K562 (cell line): ENCODE measurements at places on chromosomes 11 and 22. TPM values are rescaled to one million over a fixed set of nuclear protein-coding genes. Genes with fewer than 3 reads are reported as not detected.

MOGAT2 gene
- total RNA-seq, result 0.09 TPM in 1 of 2 replicates, not detected in the other

DNA sequence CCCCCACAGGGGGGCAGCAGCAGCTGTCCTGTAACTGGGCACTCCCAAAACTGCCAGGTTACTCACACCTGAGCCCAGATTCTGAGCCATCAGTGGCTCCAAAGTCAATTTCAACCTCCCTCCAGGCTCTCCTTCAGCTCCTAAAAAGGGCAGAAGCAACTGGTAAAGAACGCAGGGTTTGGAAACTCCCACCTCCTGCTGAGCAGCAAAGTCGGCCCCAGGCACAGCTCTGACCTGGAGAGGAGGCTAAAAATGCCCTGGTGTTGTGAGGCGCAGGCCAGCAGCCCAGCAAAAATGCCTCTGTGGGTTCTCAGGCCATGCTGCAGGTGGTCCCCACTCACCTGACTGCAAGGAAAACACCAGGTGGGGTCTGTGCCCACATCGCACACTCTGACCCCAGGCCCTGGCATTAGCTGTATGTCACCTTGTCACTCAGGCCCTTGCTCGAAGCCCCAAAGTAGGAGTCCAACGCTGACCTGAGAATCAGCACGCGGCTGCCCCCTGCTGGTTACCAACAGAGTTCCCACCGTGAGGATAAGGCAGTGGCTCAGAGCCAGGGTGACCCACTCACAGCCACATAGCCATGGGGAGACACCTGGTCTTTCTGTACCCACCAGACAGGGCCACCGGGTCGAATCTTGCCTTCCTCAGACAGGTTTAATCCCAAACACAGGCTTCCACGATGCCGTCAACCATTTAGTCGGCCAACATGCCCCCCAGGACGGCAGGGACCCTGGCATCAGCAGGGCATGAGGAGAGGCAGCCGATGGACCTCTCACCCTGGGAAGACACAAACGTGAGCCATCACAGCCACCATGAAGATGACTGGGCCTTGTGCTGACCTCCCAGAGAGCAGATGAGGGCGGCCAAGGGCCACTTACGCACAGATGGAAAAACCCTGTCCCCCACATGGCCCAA lies 11.1 kb downstream of the POLR3H start:
- peaks cover 74% of the 10 kb centered on the region; the same call in 2 of the 3 replicates for H3K36me3 ChIP-seq
- H3K4me1 ChIP-seq, result peaks cover 38% of the 10 kb centered on the region
- DNase-seq, result peak; percentile 60
- no peak overlapping the region for H3K27ac ChIP-seq
- no peak overlapping the region for H3K4me3 ChIP-seq

DNA sequence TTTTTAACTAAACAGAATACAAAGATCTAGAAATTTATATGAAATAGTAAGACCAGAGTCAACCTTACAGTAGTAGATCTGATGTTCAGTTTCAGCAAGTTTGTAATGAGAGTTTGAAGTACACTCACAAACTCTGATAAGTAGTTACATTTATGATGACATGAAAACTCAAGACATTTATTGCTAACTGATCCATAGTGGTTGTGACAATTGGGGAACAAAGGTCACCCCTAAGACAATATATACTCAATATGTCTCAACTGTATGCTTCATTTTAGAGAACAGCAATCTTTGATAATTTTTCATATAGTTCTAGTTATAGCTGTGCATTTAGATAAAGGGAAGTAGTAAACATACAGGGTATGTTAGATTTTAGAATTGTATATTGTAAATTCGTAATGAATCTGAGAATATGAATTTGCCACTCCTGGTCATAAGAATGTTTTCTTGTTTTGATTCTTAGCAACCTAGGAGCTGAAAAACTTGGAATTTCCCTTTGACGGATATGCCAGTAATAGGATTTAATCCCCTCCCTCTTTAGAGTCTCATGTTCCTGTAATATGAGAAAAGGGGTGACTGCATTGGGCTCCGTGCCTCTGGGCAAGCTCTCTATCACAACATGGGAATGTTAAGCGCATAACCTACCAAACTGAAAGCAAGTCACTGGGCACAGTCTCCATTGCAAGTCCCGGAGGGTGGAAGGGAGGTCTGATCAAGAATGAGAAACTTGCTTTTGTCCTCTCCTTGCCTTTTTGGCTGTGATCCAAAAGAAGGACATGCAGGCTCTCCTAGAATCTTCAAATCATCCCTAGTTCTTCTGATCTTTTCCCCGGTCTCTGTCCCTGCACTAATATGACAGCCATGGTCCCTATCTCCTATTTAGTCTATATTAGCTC lies 11.4 kb downstream of the OR10D3 start:
- H3K27me3 ChIP-seq, result no peaks in the 10 kb centered on the region
- H3K36me3 ChIP-seq, result peaks cover 9% of the 10 kb centered on the region; the same call in 2 of the 3 replicates
- H3K27ac ChIP-seq, result no peak overlapping the region
- H3K4me3 ChIP-seq, result no peak overlapping the region

ZC3H12C gene
- 3.9 and 4.7 TPM in 2 replicates for total RNA-seq

DNA sequence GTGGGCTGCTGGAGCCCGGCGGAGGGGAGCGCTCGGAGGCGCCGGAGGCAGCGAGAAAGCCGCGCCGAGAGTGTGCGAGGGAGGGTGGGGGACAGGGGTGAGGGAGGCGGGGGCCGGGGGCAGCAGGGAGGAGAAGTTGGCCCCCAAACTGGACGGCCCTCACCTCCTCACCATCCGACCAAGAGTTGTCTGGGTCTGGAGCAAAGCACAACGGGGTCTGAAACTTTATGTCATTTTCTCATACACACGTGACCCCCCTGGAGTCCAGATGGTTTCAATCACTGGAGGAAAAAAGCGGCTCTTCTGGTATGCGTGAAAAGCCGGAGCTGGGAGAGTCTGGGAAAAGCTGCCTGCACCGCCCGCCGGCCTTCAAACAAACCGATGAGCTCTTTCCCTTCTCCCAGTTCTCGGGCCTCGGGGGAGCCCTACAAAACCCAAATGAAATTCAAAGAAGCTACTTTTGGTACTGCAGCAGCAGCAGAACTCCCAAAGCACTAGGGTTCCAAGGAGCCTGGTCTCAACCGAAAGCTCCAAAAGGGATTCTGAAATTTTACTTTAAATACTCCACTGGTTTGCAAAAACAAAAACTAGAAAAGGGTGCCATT lies 39.7 kb upstream of the AKIP1 start:
- no peak overlapping the region for H3K27ac ChIP-seq
- H3K4me1 ChIP-seq, result no peaks in the 10 kb centered on the region; the same call in 2 of the 3 replicates
- no peak for DNase-seq
- no peaks in the 10 kb centered on the region for H3K36me3 ChIP-seq

MIOX gene
- not detected in 2 replicates for total RNA-seq

DNA sequence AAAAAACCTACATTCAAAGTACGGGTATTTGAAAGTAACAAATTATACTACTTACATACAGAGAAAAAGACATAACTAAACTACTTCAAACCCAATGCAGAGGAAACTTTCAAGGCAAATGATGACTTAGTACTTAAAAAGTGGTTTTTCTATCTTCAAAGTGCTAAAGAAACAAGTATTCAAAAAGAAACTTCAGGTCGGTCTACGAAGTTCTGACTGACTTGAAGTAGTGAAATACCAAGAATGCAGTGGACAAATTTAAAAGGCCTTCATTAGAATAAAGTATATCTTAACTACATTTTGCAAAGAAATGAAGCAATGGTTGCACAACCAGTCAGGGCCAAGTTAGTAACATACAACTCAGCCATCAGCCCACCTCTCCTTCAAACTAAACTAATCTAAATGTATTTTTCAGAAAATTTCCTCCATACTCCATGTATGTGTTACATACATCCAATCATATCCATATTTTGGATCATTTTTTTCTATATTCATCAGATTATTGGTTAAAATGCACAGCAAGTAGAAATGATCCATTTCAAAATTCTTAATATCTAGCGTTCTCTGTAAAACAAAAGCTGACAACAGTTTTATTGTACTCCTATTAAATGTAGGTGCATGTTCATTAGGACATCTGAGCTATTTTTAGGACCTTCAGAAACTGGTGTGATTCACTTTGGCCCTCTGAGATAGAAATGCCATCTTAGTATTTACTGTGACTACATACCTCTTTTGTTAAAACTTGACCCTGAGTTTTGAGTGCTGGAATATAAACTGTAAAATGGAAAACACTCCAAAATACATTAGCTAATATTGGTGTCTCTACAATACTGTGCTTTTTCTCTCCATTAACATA lies 49.9 kb downstream of the BIRC2 start:
- no peaks in the 10 kb centered on the region for H3K27me3 ChIP-seq
- no peaks in the 10 kb centered on the region for H3K4me1 ChIP-seq
- H3K27ac ChIP-seq, result no peak overlapping the region
- no peak overlapping the region for H3K4me3 ChIP-seq
- no peak for DNase-seq
- H3K36me3 ChIP-seq, result peaks cover 66% of the 10 kb centered on the region

DNA sequence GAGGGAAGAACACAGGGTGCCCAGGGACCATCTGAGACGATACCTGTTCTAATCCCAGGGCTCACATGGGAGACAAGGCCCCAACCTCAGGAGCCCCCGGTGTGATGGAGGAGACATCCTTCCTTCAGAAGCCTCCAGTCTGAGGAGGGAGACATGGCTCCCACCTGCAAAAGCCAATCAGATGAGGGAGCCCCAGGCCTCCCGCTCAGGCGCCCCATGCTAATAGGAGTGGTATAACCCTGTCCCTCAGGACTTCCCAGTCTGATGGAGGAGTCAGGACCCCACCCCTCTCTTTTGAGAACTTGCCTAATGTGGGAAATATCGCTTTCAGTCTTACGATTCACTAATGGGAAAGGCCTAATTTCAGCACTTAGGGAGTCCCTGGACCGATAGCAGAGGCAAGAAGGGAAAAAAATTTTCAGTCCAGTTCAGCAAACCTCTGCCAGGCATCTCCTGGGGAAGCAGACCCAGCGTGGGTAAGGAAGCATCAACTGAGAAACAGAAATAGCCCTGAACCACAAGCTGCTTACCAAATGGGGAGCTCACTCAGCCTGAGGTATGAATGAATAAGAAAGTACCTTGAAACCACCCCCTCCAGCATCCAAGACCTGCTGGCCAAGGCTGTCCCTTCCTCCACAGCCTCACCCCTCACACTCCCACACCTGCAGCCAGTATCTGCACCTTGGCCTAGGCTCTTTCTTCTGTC lies 5.9 kb downstream of the ARRB1 start:
- H3K4me1 ChIP-seq, result peaks cover 76% of the 10 kb centered on the region
- no peak overlapping the region for H3K27ac ChIP-seq
- H3K4me3 ChIP-seq, result no peak overlapping the region

MMP3 gene
- not detected in 2 replicates for total RNA-seq

- no peak for DNase-seq
- H3K36me3 ChIP-seq, result peaks cover 15% of the 10 kb centered on the region
- H3K27ac ChIP-seq, result no peak overlapping the region
- no peaks in the 10 kb centered on the region for H3K27me3 ChIP-seq
- peaks cover 27% of the 10 kb centered on the region for H3K4me1 ChIP-seq
These were observed 19.6 kb downstream of the RTN4RL2 start for GRCh38 chr11:57479911-57480310.

- no peaks in the 10 kb centered on the region; the same call in 2 of the 3 replicates for H3K36me3 ChIP-seq
- no peaks in the 10 kb centered on the region for H3K4me1 ChIP-seq
- H3K27ac ChIP-seq, result no peak overlapping the region
- peaks cover 6% of the 10 kb centered on the region; the same call in 1 of the 2 replicates for H3K27me3 ChIP-seq
- no peak overlapping the region for H3K4me3 ChIP-seq
These were observed 90.9 kb downstream of the LDLRAD3 start for GRCh38 chr11:36034551-36035331.

GRCh38 chr11:17353821-17354600 lies 2.4 kb downstream of the NCR3LG1 start:
- peak overlapping the region; percentile 63 for H3K4me3 ChIP-seq
- peaks cover 7% of the 10 kb centered on the region; the same call in 2 of the 3 replicates for H3K4me1 ChIP-seq
- H3K27me3 ChIP-seq, result no peaks in the 10 kb centered on the region
- H3K27ac ChIP-seq, result peak overlapping the region; percentile 74
- peaks cover 33% of the 10 kb centered on the region; the same call in 2 of the 3 replicates for H3K36me3 ChIP-seq

TMPRSS13 gene
- total RNA-seq, result 0.29 and 0.34 TPM in 2 replicates

GRCh38 chr11:8389029-8389996 lies 125.6 kb upstream of the LMO1 start:
- peaks cover 1% of the 10 kb centered on the region; the same call in 1 of the 2 replicates for H3K4me1 ChIP-seq
- no peak for DNase-seq
- no peaks in the 10 kb centered on the region for H3K36me3 ChIP-seq
- no peak overlapping the region for H3K27ac ChIP-seq
- H3K4me3 ChIP-seq, result no peak overlapping the region
- H3K27me3 ChIP-seq, result peaks cover 7% of the 10 kb centered on the region; the same call in 2 of the 3 replicates
